Panc1 (cell line): ENCODE measurements at places on chromosomes 2 and 18. TPM values are rescaled to one million over a fixed set of nuclear protein-coding genes. Genes with fewer than 3 reads are reported as not detected.

DNA sequence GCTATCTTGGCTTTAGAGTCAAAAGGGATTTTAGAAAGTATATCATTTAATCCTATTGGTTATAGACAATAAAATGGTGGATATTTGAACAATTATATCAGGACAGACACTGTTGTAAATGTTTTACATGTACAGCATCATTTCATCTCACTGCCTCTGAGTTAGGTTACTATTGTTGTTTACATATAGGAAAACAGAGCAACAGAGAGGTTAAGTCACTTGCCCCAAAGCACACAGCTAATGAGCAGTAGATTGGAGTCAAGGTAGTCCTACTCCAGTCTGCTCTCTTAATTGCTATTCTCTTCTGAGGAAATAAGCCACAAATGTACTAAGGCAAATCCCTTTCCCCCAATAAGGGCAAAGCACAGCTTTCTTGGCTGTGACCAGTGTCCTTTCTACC lies 142.9 kb downstream of the MTX2 start:
- H3K4me3 ChIP-seq = no peak overlapping the region
- H3K27me3 ChIP-seq = no peaks in the 10 kb centered on the region; the same call in none of the 2 replicates
- no peak for DNase-seq
- H3K36me3 ChIP-seq = no peaks in the 10 kb centered on the region

DNA sequence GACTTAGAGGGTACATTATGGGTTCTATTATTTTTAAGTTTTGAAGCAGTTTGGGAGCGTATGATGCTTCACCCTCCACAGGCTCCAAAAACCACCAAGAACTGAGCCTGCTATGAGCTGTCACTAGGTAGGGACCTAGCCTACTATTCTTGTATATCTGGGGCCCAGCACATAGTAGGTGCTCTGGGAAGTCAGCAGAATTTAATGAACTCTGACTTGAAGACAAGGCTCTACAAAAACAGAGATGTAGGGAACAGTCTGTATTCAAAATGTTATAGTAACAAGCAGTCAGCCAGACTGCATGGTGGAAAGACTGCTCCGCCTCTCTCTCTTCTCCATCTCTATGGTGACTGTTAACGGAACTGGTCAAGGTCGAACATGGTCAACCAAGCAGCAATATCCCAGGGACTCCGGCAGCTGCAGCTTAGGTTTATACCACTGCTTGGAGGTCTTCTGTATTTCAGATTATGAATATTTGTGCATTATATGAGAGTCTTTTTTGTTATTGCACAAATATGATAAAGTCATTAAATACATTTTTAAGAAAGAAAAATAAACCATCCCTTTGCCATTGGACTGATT lies 22.2 kb upstream of the YWHAQ start:
- H3K27me3 ChIP-seq = no peaks in the 10 kb centered on the region
- H3K4me1 ChIP-seq = peaks cover 70% of the 10 kb centered on the region
- no peaks in the 10 kb centered on the region for H3K36me3 ChIP-seq
- peak overlapping the region; percentile 99; the same call in 1 of the 2 replicates for H3K27ac ChIP-seq

DNA sequence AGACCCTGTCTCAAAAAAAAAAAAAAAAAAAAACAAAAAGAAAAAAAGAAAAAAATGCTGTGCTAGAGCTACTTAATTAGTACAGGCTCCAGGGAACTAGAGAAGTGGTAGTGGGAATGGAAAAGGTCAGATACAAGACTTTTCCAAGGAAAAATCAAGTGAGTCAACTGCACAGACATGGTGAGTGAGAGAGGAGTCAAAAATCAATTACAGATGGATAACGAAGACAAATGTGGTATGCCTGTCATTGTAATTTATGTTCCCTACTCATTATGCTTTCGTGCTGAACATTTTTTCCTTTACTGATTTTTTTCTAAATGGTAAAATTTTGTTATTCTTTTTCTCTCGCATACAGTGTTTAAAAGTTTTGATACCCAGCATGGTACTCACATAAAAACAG lies 111.5 kb downstream of the MDH1 start:
- no peaks in the 10 kb centered on the region for H3K27me3 ChIP-seq
- DNase-seq = no peak
- no peak overlapping the region for H3K4me3 ChIP-seq
- H3K36me3 ChIP-seq = no peaks in the 10 kb centered on the region
- no peaks in the 10 kb centered on the region for H3K4me1 ChIP-seq

- DNase-seq = no peak
- no peak overlapping the region for H3K4me3 ChIP-seq
- H3K36me3 ChIP-seq = no peaks in the 10 kb centered on the region
- no peaks in the 10 kb centered on the region for H3K4me1 ChIP-seq
Observed at GRCh38 chr18:69897397-69898108, 50.1 kb downstream of the CD226 start.

- no peak for DNase-seq
- H3K36me3 ChIP-seq = no peaks in the 10 kb centered on the region
- H3K4me1 ChIP-seq = no peaks in the 10 kb centered on the region
- H3K27me3 ChIP-seq = no peaks in the 10 kb centered on the region
- no peak overlapping the region for H3K27ac ChIP-seq
Observed at GRCh38 chr2:88613921-88614320, 13.3 kb downstream of the EIF2AK3 start.

GRCh38 chr2:156333951-156334495 lies 1.5 kb upstream of the NR4A2 start:
- DNase-seq = no peak
- H3K4me3 ChIP-seq = peak overlapping the region; percentile 78
- H3K4me1 ChIP-seq = peaks cover 15% of the 10 kb centered on the region
- H3K27me3 ChIP-seq = no peaks in the 10 kb centered on the region

- no peaks in the 10 kb centered on the region for H3K4me1 ChIP-seq
- no peak overlapping the region for H3K27ac ChIP-seq
- no peak for DNase-seq
- H3K27me3 ChIP-seq = no peaks in the 10 kb centered on the region
Observed at GRCh38 chr2:100235098-100235497, 87.2 kb downstream of the LONRF2 start.

DNA sequence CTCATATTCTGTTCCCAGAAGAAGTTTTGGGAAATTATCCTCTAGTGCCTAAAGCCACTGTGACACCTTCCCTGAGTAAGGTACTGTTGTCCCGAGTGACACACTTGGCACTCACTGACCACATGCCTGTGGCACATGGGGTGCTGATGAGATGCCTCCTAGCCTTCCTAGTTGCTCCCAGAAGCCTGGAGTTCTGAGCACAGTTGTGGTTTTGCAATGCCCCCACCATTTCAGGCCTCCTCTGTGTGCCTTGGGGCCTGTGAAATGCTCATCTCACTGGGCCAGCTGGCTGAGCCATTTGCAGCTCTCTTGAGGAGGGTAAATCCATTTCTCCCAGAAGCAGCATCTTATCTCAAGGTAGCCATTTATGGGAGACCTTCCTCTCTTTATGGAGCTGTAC lies 91.8 kb downstream of the DGKD start:
- peaks cover 11% of the 10 kb centered on the region for H3K36me3 ChIP-seq
- H3K27me3 ChIP-seq = no peaks in the 10 kb centered on the region
- H3K4me1 ChIP-seq = peaks cover 13% of the 10 kb centered on the region

DNA sequence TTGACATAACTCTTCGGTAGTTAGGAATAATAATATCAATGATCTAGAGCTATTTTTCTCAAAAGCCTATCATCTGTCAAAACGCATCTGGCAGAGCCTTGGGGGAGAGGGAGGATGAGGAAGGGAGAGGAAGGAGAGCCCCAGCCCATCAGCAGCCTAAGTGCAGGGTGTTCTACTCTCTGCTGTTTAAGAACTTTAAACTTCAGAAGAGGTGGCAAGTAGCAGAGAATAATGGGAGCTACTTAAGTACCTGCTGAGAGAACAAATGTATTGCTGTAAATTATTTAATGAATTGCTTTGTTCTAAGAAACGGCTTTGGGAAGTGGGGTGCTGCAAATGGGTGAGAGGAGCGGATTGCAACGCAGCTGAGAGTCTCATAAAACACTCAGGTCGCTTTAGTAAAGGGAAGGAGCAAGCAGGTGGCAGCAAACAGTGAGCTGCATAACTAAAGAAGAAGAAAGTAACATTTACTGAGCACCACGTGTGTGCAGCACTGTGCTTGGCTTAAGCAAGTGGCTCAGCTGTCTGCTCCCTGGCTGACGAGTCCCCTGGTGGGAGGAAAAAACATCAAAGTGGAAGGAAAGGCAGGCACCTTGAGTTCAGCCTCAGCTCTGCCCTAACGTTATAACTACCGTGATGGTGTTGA lies 26.3 kb upstream of the SH3RF3 start:
- no peaks in the 10 kb centered on the region; the same call in 1 of the 2 replicates for H3K4me1 ChIP-seq
- no peak overlapping the region for H3K27ac ChIP-seq
- no peak overlapping the region for H3K4me3 ChIP-seq

DNA sequence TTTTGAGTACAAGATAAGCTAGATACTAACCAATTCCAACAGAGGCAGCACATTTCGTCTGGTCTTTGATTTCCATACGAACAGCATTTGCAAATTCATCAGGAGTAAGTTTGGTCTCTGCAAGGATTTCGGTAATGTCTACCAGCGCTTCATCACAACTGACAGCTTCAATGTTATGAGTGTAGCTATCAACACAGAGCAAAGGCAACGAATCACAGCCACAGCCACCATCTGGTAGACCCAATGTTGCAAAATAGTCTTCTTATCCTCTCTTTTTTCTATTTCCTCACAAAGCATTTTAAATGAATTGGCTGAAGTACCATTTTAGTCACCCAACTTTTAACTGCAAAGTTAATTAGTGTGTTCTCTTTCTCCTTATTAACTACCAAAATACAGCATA lies 68.3 kb downstream of the REV1 start:
- H3K27me3 ChIP-seq = no peaks in the 10 kb centered on the region
- no peak overlapping the region for H3K4me3 ChIP-seq
- H3K36me3 ChIP-seq = peaks cover 16% of the 10 kb centered on the region; the same call in 1 of the 2 replicates
- DNase-seq = no peak

DNA sequence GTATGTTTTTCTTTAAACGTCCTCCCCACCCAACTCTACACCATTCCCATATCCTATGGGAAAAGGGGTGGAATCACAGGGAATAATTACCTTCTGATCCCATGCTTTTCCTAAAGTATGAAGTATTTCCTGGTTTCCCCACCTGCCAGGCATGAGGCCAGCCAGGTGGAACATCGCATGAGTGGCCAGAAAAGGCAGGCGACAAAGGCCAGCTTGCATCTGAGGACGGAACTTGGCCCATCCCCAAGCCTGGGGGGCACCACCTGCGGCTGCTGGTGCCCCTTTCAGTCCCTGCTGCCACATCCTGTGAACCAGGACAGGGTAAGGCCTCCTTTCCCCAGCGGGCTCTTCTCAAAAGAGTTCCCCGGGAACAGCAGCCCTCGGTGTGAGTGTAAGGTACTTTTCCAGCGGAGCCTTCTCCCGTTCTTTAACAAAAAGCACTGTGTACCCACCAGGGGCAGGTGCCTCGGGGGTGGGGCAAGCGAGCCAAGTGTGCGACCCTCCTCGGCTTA lies 1.2 kb upstream of the ERFE start:
- peaks cover 7% of the 10 kb centered on the region for H3K4me1 ChIP-seq
- no peak overlapping the region for H3K27ac ChIP-seq
- no peaks in the 10 kb centered on the region for H3K36me3 ChIP-seq

- H3K27ac ChIP-seq = no peak overlapping the region
- DNase-seq = no peak
- no peak overlapping the region for H3K4me3 ChIP-seq
- H3K36me3 ChIP-seq = no peaks in the 10 kb centered on the region
- no peaks in the 10 kb centered on the region; the same call in 1 of the 2 replicates for H3K4me1 ChIP-seq
Observed at GRCh38 chr2:203361922-203362321, 33.7 kb downstream of the ABI2 start.

The NIF3L1 gene
- total RNA-seq = 37.4 TPM

The HOXD10 gene
- not detected for total RNA-seq

The RFX8 gene
- total RNA-seq = not detected

The PSMA8 gene
- not detected for total RNA-seq

The MC2R gene
- total RNA-seq = 0.05 TPM

The RIT2 gene
- total RNA-seq = not detected
